ENCODE measurements at places on chromosomes 1 and 21.

DNA sequence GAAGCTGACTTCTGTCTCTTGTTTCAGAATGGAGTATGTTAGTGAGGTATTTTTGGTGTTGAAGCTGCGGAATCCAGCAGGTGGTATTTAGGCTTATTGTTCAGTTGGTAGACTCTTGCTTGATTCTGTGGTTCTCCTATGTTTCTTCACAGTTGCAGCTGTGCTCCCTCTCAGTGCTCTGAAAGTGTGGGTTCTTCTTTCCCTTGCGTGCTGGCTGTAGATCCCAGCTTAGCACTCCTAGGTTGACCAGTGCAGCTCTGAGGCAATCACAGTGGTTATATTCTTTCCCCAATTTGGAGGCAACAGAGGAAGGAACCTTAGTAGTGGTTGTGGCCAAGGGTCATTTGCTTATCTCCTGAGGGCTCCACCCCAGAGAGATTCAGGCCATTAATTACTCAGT, 269.2 kb upstream of the NRIP1 start:
- H3K4me1 ChIP-seq, result no peaks in the 10 kb centered on the region
- no peak overlapping the region for H3K27ac ChIP-seq
- H3K27me3 ChIP-seq, result no peaks in the 10 kb centered on the region
- H3K4me3 ChIP-seq, result no peak overlapping the region
- H3K36me3 ChIP-seq, result no peaks in the 10 kb centered on the region

GRCh38 chr1:23651069-23651808, 40.4 kb upstream of the RPL11 start:
- H3K27me3 ChIP-seq, result no peaks in the 10 kb centered on the region
- no peaks in the 10 kb centered on the region for H3K36me3 ChIP-seq

DNA sequence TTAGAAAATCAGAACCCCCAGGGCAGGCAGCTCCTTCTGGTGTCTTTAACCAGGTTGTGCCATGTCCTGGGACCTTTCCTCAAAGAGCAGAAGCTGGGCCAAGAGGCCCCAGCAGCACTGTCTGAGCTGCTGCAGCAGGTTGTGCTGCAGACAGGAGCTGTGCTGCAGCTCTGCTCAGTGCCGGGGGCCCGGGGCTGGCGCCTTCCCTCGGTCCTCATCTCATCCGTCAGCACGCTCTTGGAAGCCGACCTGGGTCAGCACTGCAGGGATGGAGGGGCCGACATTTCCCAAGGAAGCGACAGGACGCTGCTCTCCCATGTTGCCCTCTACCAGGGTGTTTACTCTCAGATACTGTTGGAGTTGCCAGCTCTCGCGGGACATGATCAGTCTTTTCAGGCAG, 11.7 kb downstream of the URB2 start:
- H3K4me3 ChIP-seq, result no peak overlapping the region
- no peaks in the 10 kb centered on the region for H3K4me1 ChIP-seq
- no peak overlapping the region for H3K27ac ChIP-seq
- no peaks in the 10 kb centered on the region for H3K27me3 ChIP-seq
- no peaks in the 10 kb centered on the region for H3K36me3 ChIP-seq

- H3K4me1 ChIP-seq, result no peaks in the 10 kb centered on the region
- H3K27me3 ChIP-seq, result no peaks in the 10 kb centered on the region
- no peak overlapping the region for H3K27ac ChIP-seq
- no peaks in the 10 kb centered on the region for H3K36me3 ChIP-seq
Measured at GRCh38 chr1:232880354-232880753, 70.1 kb upstream of the NTPCR start.

DNA sequence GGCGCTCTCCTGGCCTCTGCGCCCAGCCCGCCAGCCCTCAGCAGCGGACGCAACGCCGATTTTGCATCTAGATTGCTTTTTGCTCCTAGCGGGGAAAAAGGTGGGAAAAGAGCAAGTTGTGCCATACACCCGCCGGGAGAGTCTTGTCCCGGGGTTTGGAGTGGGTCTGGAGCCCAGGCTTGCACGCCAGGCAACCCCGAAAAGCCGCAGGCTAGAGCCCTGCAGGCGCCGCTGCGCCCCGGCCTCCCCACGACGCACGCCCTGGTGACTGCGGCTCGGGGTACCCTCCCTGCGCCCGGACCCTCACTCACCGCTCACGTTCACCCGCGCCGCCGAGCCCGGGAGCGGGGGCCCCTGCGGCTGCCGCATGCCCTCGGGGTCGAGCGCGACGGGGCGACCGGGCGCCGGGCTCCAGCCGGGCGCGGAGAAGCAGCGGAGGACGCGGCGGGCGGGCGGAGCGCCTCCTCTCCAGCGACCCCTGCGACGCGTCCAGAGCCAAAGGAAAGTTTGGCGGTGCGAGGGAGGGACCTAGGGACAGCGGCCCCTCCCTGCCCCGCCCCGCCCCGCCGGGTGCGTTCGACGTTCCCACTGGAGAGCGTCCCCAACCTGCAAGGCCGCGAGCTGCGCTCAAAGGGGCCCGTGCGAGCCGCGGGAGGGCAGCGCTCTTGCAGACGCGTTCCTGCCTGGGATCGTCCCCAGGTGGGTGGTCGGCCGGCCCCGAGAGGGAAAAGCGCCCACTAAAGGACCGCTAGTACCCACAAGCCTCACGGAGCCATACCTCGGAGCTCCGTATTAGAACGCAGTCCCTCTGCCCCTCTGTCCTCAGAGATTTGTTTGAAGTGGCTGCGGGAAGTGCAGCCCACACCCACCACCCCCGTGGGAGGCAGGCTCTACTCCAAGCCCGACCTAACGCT, at the start of gene LPAR3:
Gene LPAR3, minus strand, starts transcription at position 502 of the 914 bp plus-strand sequence. CDS start 27,086 bp downstream, outside the sequence.
- no peaks in the 10 kb centered on the region for H3K36me3 ChIP-seq
- no peaks in the 10 kb centered on the region for H3K4me1 ChIP-seq
- no peak within 1 kb of the TSS for H3K27ac ChIP-seq
- H3K4me3 ChIP-seq, result peak within 1 kb of the TSS; percentile 11
- H3K27me3 ChIP-seq, result peaks cover 7% of the 10 kb centered on the region

DNA sequence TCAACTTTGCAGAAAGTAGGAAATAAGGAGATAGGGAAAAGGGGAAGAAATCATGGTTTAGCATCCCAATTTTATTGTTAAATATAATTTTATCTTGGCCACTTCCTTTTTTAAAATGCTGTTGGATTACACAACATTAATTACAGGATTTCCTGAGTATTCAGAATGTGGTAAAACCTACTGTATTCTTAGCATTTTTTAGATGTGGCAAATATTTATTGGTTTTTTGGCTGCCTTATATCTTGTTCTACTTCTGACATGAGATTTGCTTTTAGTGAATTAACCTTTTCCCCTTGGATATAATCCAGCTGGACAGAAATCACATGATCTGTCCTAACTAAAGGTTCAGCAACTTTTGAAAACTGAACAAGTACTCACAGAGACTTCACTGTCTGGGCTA, 104.9 kb downstream of the PTGS2 start:
- H3K4me3 ChIP-seq, result no peak overlapping the region
- H3K27me3 ChIP-seq, result no peaks in the 10 kb centered on the region
- no peak overlapping the region for H3K27ac ChIP-seq
- no peak for DNase-seq
- no peaks in the 10 kb centered on the region for H3K36me3 ChIP-seq

All from uterus (tissue), 4 donors.